ENCODE measurements at places on chromosomes 2 and 18.

DNA sequence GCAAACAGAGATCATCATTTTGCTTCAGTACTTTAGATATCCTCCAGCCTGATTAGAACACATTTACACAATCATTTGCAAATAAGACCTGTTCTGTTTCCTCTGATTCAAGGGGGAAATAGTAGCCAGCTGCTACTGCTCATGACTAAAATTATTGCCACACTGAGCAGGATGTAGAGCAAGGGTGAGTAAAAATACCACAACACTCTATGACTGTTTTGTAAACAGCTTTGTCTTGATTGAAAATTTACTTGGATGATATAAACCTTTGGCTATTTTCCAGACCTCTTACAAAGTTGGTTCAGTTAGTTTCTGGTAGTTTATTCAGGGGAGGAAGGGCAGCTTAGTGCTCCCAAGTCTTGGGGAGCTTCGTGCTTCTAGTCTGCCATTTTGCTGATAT, 286.4 kb upstream of the CNTNAP5 start:
- DNase-seq, result no peak

GRCh38 chr18:35868915-35869314, 103.6 kb upstream of the RMP24 start:
- no peak for DNase-seq

- no peak for DNase-seq
Measured at GRCh38 chr2:138767101-138767500, 13.1 kb downstream of the NXPH2 start.

DNA sequence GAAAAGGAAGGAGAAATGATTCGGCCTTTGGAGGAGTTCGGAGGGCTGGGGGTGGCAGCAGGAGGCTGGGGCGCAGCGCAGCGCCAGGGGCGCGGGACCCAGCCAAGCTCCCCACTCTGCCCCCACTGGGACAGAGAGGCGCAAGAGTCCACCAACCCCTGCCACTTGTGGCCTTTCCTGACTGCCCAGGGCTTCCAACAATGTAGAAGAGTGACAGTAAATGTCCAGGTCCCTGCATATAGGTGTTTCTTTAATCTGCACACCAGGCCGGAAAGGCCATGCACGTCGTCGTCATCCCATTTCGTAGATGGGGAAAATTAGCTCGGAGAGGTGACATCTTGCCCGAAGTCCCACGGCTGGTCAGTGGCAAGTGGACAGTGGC, 96.6 kb downstream of the INHBB start:
- no peak for DNase-seq

- no peak for DNase-seq
Measured at GRCh38 chr2:111238296-111238695, 117.6 kb downstream of the BCL2L11 start.

- no peak for DNase-seq
Measured at GRCh38 chr2:215404348-215405012, 31.4 kb downstream of the FN1 start.

DNA sequence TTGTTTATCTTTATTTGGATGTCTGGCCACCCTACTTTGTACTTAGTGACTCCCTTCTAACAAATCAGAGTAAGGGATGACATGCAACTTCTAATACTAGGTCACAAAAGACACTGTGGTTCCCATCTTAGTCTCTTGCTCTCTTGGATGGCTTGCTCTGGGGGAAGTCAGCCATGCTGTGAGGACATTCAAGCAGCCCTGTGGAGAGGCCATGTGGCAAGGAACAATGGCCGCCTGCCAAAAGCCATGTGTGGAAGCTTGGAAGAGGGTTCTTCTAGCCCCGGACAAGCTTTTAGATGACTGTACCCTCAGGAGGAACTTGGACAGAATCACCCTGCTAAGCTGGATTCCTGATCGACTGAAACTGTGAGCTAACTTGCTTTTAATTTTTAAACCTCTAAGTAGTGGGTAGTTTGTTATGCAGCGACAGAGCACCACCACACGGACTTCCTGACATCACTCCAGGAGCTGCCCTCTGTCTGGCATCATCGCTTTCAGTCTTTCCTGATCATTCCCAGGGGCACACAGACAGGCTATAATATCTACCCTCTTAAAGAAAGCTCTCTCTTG, 116.8 kb upstream of the ODC1 start:
- DNase-seq, result no peak

- DNase-seq, result no peak
Measured at GRCh38 chr2:152585830-152586484, 131.3 kb downstream of the PRPF40A start.

DNA sequence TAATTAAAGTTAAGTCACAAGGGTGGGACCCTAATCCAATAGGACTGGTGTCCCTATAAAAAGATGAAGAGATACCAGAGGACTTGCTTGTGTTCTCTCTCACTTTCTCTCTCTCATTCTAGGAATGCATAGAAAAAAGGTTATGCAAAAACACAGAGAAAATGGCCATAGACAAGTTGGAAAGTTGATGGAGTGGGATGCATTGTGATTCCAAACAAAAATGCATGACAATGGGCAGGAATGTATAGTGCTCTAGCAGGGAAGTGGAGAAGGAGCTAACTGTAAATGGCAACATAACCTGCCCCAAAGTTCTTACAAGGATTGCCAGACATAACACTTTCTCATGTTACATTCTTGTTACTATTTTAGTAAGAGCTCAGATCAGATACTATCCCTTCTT, 301.6 kb upstream of the LRATD1 start:
- DNase-seq, result no peak

DNA sequence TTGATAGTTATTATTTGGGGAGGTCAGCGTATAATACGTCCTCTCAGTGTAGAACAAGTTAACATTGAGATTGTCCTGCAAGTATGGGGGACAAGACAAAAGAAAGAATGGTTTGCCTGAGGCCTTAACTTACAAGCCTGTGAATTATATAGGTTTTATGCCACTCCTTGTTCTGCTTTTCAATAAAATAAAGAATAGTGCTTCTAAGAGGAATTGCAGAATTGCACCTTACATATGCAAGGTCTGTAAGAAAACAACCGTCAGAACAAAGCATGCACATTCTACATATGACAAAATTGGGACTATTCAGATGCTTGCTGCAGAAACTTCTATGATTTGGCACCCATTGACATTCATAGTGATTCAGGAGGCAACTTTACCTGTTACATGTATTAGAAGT, 785.0 kb downstream of the NR4A2 start:
- DNase-seq, result no peak

- no peak for DNase-seq
Measured at GRCh38 chr2:215826838-215827441, 186.4 kb downstream of the MREG start.

DNA sequence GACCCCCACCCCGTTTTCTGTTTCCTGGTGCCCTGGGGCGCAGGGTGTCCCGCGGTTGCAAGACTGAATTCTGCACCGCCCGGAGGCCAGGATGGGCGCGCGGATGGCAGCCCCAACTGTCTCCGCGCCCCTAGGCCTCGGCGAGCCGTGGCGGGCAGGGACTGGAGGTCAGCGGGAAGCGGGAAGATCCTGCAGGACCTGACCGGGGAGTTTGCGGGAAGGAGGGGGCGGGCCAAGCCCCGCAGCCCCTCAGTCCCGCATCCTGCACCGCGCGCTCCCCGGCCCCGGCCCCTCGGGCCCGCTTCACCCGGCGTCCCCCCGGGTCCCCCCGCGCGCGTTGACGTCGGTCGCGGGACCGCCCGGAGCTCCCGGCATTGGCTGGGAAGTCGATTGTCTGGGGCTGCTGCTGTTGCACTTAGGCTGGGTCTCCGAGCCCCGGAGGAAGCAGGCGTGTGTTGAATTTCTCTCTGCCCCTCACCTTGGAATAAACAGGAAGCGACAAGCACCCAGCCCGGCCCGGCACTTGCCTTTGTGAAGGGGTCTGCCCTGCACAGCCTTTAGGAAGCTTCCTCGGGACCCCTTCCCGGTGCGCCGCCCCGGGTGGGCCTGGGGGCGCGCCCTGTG, at the start of gene LDLRAD4:
Gene LDLRAD4 (plus strand): TSS at position 393 of the 624 bp plus-strand sequence.
- DNase-seq, result no peak

- no peak for DNase-seq
Measured at GRCh38 chr2:32663864-32664263, 36.0 kb downstream of the TTC27 start.

DNA sequence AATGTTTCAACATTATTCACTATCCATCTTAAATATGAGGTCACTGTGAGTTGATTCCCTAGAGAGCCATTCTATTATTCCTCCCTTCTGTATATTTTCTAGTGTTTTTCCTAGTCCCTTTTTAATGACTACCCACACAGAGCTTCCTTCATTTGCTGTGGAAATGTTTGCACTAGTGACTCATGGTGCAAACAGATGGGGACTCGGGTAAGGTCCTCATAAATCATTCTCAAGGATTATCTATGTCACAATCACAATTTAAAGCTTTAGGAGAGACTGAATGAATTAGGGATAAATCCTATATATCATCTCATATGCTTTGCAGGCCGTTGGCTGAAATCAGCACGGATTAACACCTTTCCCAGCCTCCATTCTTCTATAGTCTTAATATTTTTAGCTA, 159.6 kb downstream of the DCC start:
- DNase-seq, result no peak

GRCh38 chr18:62258616-62259015, 66.5 kb upstream of the TNFRSF11A start:
- DNase-seq, result no peak

GRCh38 chr2:213848631-213849030, 562.2 kb upstream of the VWC2L start:
- peak; percentile 11 for DNase-seq

- DNase-seq, result no peak
Measured at GRCh38 chr2:155961641-155962040, 370.9 kb downstream of the NR4A2 start.

GRCh38 chr18:58638441-58638840, 9.6 kb upstream of the ALPK2 start:
- no peak for DNase-seq

DNA sequence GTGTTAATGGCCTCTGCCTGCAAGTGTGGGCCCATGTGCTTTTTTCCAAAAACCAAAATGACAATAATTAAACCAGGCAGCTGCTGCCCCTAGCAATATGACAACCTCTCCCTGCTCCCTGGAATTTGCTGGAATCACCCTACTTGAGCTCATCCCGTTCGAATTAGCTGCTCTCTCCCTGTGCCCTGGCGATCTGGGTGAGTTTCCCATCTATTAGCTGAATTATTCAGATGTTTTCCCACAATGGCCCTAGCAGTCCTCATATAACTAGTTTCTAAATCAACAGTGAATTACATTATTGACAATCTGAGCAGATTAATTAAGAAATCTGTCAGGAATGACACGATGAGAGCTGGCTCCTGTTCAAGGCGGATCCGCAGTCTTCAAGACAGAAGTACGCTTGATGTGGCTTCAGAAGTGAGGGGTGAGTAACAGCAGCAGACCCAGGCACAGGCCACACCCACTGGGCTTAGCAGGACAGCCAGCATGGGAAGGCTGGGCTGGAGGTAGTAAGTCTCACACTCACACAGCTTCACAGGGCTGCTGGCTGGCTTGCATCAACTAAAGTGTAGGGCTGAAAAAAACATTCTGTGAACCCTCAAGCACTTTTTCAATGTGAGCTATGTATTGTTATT, 366.2 kb upstream of the ID2 start:
- no peak for DNase-seq

GRCh38 chr2:239240414-239240881, 160.4 kb downstream of the HDAC4 start:
- no peak for DNase-seq

DNA sequence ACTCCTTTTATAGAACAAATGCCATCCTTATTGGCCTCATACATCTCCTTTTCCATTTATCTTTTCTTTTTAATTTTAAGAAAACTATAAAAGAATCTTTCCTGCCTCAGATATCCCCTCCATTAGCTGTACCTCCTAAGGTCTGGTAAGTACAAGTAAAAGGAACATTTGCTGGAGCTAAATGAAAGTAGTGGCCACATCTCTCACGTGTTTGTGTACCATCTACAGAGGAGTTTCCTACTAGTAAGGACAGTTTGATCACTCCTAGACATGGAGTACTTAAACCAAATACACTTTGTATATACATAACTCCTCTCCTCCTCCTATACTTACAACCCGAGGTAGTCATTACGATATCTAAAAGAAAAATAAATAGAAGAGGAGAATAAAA, 504.8 kb downstream of the LRRTM4 start:
- DNase-seq, result no peak

- DNase-seq, result no peak
Measured at GRCh38 chr2:202014759-202015211, 18.9 kb upstream of the FZD7 start.

DNA sequence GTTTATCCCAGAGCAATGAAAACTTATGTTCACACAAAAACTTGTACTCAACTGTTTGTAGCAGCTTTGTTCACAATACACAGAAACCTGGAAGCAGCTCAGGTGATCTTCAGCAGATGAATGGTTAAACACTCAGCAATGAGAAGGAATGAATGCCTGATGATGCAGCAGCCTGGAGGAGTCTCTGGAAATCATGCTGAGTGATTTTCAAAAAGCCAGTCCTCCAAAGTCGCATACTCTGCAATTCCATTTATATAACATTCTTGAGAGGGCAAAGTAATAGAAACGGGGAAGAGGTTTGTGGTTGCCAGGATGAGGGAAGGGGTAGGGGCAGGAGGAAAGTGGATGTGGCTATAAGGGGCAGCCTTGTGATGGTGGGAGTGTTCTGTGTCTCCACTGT, 108.1 kb downstream of the CTIF start:
- DNase-seq, result no peak

DNA sequence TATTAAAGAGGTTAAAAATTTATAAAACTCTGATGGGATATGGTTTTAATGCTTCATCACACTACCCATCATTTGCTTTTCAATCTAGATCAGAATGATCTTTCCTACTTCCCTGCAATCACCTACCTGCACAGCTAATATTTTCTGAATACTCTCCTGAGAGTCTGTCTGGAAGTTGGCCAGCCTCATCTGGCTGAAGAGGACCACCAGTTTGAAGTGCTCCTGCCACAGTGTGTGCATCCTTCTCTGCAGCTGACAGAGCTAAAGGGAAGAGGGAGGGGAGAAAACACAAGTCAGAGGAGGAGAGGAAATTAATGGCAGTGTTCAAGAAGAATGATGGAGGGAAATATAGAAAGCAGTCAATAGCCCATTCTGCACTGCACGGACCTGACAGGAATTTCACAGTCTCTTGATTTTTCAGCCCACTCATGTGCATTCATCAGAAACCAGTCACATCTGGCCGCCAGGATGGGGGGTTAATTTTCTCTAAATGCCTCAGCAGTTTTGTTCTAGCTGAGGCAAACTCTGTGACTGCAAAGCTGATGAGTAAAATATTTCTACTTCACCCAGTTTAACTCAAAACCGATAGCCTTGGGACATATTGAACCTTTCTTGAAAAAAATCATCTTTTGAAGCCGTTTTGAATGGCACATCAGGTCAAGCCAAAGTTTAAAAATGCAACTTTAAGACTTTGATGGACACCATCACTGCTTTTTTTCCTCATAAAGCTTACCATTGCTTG, 201.8 kb upstream of the KLHL14 start:
- no peak for DNase-seq

- DNase-seq, result no peak
Measured at GRCh38 chr2:42964439-42965083, 172.2 kb upstream of the HAAO start.

DNA sequence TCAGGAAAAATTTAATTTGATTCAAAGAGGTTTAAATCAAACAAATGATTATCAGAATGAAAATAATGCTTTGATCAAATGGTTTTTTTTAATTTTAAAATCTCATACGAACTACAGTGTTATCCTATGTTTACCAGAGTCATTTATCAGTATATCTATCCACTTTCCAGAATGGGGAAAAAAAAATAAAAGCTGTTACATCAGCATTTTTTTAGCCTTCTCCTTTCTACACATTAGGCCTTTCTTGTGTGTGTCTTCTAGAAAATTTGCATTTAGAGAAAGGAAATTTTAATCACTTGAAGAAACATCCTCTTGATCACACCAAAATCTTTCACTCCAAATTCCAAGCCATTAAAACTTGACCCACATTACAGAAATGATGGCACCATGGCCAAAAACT, 608.9 kb upstream of the ID2 start:
- no peak for DNase-seq

GRCh38 chr18:76347341-76347740, 147.7 kb downstream of the ZNF516 start:
- DNase-seq, result no peak

Data from NCI-H2107 (cell line).